ENCODE measurements at places on chromosomes 11 and 22.

GRCh38 chr11:81286959-81287358 is 1446.7 kb downstream of the FAM181B start:
- DNase-seq = no peak

GRCh38 chr11:64040684-64041322 is 5.1 kb downstream of the FLRT1 start:
- no peak for DNase-seq

DNA sequence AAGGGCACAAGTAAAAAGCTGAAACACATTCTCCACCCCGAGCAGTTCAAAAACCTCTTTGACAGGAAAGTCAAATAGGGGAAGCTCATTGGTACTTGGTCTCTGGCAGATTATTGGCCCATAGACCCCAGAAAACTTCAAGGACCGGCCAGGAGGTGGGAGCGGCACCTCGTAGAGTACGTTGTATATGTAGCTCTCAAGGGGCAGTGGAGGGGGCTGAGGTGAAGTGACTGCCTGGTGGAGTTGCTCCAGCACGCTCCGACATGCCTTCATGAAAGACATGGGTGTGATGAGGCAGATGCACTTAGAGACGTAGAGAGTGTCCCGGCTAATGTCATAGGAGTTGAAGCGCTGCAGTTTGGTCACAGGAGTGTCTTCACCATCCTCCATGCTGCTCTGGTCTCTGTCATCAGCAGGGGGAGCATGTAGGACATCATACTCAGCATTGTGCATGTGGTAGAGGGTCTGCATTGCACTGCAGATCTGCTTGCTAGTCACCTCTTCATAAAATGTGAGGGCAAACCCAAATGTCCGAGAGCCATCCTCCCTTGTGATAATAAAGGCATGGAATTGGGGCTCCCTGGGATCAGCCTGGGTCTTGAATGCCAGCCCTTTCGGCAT is 61.3 kb downstream of the DENND5A start:
- DNase-seq = no peak

- no peak for DNase-seq
Measured at GRCh38 chr11:119619665-119620064, 109.3 kb downstream of the NECTIN1 start.

DNA sequence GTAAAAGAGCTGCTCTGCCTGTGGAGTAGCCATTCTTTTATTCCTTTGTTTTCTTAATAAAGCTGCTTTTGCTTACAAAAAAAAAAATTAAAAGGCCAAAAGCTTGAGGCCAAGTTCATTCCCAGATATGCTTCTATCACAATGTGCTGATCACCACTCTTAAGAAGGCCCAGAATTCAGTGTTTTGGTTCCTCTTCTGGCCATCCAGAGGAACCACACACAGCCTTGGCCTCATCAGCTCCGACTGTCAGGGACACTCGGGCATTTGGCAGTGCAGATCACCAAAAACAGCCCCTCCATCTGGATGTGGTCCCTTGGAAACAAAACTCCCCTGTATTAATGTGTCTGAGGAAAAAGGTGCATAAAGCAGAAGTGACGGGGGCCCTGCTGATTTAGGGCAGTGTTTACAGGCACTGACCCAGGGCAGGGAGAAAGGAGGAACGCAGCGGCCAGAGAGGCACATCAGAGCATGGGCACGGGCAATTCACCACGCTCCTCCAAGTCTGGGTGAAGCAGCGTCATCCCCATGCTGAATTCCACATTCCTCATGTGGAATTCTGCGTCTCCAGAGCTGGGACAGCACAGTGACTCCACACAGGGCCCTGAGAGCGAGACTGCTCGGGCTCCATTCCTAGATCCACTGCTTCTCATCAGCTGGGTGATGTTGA is 17.7 kb downstream of the POLDIP3 start:
- DNase-seq = no peak

DNA sequence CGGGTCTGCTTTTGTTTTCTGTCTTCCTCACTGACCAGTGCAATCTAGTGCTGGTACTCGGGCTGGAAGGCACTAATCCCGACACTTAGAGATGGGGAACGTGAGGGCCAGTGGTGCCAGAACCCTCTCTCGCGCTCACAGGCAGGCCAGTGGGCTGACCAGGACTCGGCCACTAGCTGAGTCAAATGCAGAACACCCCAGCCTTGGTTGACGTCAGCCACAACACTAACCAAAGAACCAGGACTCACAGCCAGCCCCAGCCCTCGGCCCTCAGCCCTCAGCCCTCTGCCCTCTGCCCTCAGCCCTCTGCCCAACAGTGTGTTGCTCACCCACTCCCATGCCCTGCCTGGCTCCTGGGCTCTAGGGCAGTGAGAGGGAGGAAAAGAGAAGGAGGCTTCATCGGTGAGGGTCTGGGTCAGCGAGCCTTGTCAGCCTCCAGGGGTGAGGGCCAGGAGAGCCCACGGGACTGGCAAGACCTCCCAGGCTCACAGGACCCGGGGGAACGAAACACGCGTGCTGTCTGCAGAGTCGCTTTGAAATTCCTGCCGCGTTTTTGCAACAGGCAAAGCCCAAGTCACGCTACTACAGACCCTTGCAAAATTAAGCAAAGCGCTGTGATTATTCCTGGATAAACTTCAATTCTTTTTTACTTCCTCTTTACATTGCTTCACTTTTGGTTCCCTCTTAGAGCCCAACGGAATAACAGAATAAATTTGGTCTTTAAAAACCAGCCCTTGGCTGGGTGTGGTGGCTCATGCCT is 27.5 kb downstream of the KIAA0930 start:
- DNase-seq = no peak

- DNase-seq = no peak
Measured at GRCh38 chr11:78560826-78561484, 13.7 kb downstream of the NARS2 start.

DNA sequence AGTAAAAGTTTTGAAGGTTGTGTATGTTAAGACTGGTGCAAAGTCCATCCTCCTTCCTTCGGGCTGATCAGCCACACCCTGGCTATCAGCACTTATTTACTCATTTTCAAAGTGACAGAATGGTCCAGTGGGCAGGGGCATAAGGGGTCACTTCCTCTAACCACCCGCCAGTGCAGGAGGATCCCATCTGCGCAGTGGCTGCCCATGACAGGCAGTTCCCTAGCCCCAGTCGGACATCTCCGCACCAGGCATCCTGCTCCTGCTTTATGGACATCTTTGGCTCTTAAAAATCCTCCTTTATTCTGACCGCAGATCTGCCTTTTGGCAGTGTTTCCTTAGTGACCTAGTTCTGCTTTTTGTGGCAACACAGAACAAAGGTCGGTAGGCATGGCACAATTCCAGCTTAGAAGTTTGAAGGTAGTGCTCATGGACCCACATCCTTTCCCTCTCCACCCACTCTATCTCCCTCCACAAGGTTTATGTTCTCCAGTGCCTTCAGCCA is 55.9 kb downstream of the BMAL1 start:
- DNase-seq = no peak

GRCh38 chr11:118238929-118239328 is 13.2 kb downstream of the MPZL3 start:
- no peak for DNase-seq

DNA sequence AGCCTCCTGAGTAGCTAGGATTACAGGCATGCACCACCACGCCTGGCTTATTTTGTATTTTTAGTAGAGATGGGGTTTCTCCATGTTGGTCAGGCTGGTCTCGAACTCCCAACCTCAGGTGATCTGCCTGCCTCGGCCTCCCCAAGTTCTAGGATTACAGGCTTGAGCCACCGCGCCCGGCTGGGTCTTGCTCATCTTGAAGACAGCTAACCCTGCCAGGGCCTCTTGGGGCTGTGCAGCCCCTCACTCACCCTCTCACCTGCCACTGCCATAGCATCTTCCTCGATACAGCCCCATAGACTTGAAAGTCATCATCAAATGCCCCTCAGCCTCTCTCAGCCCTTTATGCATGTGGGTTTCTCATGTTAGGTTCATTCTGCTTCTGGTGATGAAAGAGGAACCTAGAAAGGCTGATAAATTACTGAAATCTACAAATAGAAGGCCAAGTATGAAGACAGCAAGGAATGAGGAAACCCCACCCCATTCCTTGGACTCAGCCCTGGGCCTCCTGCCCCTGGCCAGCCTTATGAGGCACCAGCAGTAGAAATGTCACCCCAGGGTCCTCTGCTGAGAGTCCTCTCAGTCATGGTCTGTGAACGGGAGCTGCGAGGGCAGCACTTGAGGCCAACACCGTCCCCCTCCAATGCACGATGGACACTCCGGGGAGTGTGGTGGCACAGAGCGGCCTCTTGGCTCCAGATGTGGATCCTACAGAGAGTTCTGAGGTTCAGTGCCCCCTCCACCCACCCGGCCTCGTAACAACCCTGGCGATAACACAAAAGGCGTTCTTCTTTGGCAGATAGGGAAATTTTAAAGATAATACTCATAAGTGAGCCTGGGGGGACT is 24.8 kb downstream of the SCGB1A1 start:
- no peak for DNase-seq

- DNase-seq = no peak
Measured at GRCh38 chr11:65595543-65596281, at the start of gene KCNK7. Gene KCNK7 (minus strand): TSS chr11:65595800. CDS start chr11:65595772, 28 bp downstream.

GRCh38 chr22:49392247-49392646 is 435.4 kb downstream of the BRD1 start:
- DNase-seq = no peak

- DNase-seq = no peak
Measured at GRCh38 chr11:102467080-102467708, 14.6 kb upstream of the TMEM123 start.

- DNase-seq = no peak
Measured at GRCh38 chr11:117282956-117283355, 8.2 kb upstream of the BACE1-AS start.
